PC-3 (cell line): ENCODE measurements at places on chromosomes 1 and 21. TPM values are rescaled to one million over a fixed set of nuclear protein-coding genes. Genes with fewer than 3 reads are reported as not detected.
A peak's percentile ranks its signal among the peaks of the same experiment; 100 is the strongest.

- peaks cover 8% of the 10 kb centered on the region; the same call in 1 of the 2 replicates for H3K27me3 ChIP-seq
- no peaks in the 10 kb centered on the region for H3K36me3 ChIP-seq
- peak; percentile 33 for DNase-seq
- H3K4me1 ChIP-seq = no peaks in the 10 kb centered on the region
- no peak overlapping the region for H3K27ac ChIP-seq
Observed at GRCh38 chr1:103180660-103181059, 72.3 kb upstream of the COL11A1 start.

PLD5 gene
- total RNA-seq = not detected in 2 replicates

ITLN2 gene
- total RNA-seq = not detected in 2 replicates

CLCNKB gene
- total RNA-seq = not detected in 2 replicates
